Calu3 (cell line): ENCODE measurements at places on chromosomes 7 and 10. TPM values are rescaled to one million over a fixed set of nuclear protein-coding genes. Genes with fewer than 3 reads are reported as not detected.

The PIK3CG gene
- total RNA-seq: not detected in 2 replicates

The TMEM248 gene
- total RNA-seq: 70.5 and 72.5 TPM in 2 replicates

GRCh38 chr10:133310789-133311188, 2.1 kb downstream of the ZNF511 start:
- peaks cover 27% of the 10 kb centered on the region for H3K36me3 ChIP-seq
- H3K4me1 ChIP-seq: peaks cover under 1% of the 10 kb centered on the region
- H3K27ac ChIP-seq: no peak overlapping the region

- no peaks in the 10 kb centered on the region for H3K4me1 ChIP-seq
- no peak overlapping the region for H3K27ac ChIP-seq
- H3K36me3 ChIP-seq: no peaks in the 10 kb centered on the region
- DNase-seq: no peak
- H3K4me3 ChIP-seq: no peak overlapping the region
- no peaks in the 10 kb centered on the region for H3K27me3 ChIP-seq
Measured at GRCh38 chr7:29873644-29874294, 67.5 kb downstream of the WIPF3 start.

The TMEM229A gene
- not detected in 2 replicates for total RNA-seq

The CHRM2 gene
- not detected in 2 replicates for total RNA-seq

- no peak for DNase-seq
- no peaks in the 10 kb centered on the region for H3K36me3 ChIP-seq
- H3K27ac ChIP-seq: no peak overlapping the region
- H3K27me3 ChIP-seq: peaks cover 67% of the 10 kb centered on the region
- no peak overlapping the region for H3K4me3 ChIP-seq
Measured at GRCh38 chr10:44362866-44363711, 21.8 kb downstream of the CXCL12 start.

- H3K27me3 ChIP-seq: no peaks in the 10 kb centered on the region
- no peak overlapping the region for H3K27ac ChIP-seq
- H3K4me3 ChIP-seq: peak overlapping the region; percentile 91
- peak; percentile 38 for DNase-seq
- peaks cover 24% of the 10 kb centered on the region for H3K36me3 ChIP-seq
Measured at GRCh38 chr7:91264924-91265681, 870 bp downstream of the FZD1 start.

The ATRNL1 gene
- total RNA-seq: 4.0 and 8.8 TPM in 2 replicates

DNA sequence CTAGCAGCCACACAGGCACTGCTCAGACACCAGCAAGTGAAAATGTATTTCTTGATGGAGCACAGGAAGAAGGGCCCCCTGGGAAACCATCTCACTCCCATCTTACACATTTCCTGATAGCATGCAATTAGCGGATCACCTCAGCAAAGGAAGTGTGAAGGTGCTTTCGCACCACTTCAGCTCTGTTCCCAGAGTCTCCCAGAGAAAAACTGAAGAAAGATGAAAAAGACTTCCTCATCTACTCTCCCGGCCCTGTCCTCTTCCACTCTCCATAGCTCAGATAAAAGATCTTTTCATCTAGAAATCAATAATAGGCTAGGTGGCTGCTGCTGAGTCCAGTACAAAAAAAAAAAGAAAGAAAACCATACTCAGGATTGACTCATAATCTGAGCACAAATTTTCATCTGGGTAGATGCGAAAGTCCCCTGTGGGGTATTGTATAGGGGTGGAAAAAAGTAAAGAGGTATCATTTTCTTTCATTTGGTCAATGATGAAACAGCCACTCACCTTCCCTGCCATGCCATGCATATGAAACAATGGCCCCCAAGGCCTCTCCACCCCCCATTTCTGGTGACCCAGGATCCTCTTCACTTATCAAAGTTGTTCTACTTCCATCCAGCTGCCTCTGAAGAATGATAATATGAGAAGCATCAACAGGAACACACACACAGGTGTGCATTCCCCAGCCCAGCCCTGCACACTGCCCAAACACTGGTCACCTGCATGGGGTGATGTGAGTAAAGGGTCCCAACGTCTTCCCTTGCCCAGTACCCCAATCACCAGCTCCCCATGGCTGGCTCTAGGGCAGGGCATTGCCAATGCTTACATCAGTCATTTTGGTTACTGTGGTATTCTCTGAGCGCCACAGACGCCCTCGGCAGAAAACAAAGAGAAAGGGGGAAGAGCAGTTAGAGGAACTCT, 48.8 kb upstream of the DGKI start:
- no peaks in the 10 kb centered on the region for H3K27me3 ChIP-seq
- no peak overlapping the region for H3K4me3 ChIP-seq
- H3K27ac ChIP-seq: no peak overlapping the region
- H3K4me1 ChIP-seq: peaks cover 16% of the 10 kb centered on the region
